Kidney tubule cell (primary cell): ENCODE measurements at places on chromosomes 2 and 18.

GRCh38 chr2:242011167-242011513 is 141.6 kb downstream of the RTP5 start:
- DNase-seq: no peak

GRCh38 chr2:120012363-120012762 is 514 bp upstream of the EPB41L5 start:
- DNase-seq: no peak

DNA sequence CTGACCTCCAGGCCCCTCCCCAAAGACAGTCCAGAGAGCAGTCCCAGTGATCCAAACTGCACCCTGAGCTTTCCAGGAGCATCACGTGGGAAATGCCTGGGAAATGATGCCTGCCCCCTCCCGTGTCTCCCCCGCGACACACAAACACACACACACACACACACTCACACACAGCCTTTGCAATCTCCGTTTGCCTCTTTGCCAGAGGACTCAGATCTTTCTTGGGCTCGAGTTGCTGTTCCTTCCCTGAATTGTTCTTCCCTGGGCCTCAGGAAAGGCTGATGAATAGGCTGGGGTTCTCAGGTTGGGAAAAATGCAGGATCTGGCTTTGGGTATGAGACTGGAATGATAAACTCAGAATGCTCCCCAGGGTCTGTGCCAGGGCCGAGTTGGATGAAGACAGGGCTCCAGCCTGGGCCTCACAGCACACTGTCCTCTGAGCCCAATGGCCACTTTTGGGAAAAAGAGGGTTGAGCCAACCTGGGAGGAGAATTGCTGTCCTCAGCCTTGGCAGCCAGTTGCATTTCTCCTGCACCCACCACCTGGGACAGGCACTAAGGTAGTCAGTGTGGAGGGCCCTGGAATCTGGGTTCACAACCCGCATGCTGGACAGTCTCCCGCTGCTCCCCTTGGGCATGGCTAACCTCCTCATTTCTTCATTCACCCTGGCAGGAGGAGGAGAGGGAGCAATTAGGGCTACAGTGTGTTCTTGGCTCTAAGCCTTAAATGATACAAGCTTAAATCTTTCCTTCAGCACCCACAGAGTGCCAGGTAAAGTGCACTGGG is 43.9 kb upstream of the ATP6V1B1 start:
- DNase-seq: no peak

DNA sequence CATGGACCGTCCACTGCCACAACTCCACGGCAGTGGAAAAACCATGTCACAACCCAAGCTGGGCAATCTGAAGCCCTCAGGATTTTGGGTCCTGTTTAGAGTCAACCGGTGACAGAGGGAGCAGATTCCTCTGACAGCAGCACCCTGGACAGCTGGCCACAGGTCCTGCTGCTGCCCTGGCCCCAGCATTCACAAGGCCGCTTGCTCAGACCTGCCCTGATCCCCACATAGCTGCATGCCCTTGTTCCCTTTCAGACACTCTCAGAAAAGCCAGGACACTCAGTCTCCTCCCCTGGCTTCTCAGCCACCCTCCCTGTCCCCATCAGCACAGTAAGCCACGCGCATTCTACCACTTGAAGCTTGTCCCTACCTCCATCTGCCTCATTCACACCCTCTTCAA is 1.6 kb downstream of the COPS9 start:
- no peak for DNase-seq

DNA sequence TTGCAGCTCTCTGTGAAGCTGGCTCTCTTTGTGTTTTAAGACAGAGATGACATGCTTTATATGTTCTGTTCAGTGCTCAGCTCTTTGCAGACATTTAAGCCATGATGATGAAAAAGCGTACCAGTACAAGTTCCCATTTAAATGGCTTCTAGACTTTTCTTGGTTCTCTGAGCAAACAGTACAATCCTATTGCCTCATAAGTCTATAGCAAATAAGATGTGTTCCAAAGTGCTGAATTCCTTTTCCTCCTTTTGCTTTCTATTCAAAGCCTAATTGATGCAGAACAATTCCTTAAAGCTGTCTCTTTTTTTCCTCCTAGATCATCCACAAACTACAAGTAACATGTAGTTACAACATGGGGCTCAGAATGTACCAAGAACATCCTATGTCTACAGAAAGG is 168.8 kb upstream of the SPATS2L start:
- DNase-seq: no peak
